CD4-positive, alpha-beta T cell treated with Interleukin-6 for 4 hours (primary cell): ENCODE measurements at places on chromosomes 12 and 14.

DNA sequence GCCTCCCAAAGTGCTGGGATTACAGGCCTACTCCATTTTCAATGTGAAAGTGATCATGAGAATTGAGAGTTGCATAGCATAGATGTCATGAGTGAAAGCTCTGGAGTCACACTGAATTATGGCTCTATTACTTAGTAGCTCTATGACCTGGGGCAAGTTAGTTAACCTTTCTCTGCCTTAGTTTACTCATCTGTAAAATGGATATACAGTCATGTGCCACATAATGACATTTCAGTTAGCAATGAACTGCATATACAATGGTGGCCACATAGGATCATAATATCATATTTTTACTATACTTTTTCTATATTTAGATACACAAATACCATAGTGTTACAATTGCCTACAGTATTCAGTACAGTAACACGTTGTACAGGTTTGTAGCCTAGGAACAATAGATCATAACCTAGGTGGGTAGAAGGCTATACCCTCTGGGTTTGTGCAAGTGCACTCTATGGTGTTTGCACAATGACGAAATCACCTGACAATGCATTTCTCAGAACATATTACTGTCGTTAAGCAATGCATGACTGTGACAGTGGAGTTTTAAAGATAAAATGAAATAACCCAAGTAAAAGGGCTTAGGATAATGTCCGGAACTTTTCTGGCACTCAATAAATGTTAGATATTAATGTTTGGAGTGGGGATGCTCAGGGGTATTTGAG, 53.1 kb downstream of the ZFYVE26 start:
- DNase-seq: no peak

DNA sequence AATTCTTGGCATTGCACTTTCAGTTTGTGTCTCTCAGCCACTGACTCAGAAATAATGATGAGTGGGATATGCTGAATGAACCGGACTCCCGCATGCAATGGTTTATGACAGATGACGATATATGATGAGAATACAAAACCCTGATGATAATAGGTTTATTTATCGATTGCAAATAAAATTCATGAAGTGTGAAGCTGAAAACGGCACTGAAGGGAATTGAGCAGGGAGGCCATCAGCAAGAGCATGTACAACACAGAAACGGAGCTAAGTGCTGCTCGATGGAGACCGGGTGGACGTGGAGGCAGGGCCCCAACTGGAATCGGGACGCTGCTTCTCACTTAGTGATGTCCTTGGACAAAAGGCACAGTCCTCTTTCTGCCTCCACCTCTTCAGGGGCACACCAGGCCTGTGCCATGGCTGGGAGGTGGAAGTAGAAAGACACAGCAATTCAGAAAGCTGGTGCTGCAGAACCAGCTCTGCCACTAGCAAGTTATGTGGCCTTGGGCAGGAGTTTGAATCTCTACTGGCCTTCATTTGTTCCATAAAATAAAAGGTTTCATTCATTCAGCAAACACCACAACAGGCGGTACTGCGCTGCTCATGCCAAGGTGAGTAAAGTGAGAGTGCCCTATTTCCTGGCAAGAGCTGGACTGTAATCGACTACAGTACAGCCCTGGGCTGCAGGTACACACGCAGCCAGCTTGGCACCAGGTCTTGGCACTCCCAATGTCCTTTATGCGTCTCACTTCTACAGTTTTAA, 117.0 kb downstream of the EGLN3 start:
- no peak for DNase-seq

GRCh38 chr14:106657460-106657859, 1131.1 kb downstream of the TMEM121 start:
- peak; percentile 76 for DNase-seq

GRCh38 chr14:28875934-28876571, 109.5 kb downstream of the FOXG1 start:
- DNase-seq: no peak

DNA sequence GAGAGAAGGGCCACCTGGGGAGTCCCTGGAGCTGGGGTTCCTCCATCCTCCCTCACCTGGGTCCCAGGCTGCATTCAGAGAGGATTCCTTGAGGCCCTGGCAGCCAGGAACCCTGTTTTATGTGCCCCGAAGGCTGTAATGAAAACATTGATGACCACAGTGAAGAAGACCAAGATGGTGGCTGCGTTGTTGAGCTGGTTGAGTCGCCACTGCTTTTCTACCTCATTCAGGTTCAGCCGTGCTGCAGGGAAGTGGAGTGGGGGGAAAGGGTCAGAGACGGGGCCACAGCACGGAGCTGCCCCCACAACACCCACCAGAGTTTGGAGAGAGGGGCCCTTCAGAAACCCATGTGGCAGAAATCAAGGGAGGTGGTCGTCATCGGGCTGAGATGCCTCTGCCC, 98.1 kb downstream of the NINJ2 start:
- DNase-seq: no peak

- DNase-seq: no peak
Observed at GRCh38 chr12:2583642-2584401, 210.9 kb upstream of the FKBP4 start.

DNA sequence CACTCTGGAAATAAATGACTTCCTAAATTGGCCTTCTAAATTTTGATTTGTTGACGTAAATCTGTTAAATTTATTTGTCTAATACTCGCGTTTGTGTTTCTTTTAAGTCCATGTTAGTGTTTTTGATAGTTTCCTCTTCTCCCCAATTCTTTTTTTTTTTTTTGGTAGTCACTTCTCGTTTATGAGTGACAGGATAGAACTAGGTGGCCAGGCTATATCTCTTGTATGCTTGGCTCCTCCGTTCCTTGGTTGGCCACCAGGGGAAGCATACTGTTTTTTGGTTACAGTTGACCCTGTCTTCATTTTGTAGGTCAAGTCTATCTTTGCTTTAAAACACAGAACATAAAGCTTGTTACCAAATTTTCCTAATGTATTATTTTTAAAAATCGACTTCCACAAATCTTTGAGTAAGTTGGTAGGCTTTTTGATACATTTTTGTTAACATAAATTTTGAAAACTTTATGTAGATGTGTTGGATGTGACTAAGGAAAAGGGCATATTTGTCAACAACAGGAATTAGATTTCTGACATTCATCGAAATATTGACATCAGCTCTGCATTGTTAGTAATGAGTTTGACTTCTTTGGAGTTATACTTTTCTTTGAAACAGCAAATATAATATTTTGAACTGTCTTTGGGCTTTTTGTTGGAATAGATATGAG, 2.2 kb downstream of the RCOR1 start:
- DNase-seq: peak; percentile 60

DNA sequence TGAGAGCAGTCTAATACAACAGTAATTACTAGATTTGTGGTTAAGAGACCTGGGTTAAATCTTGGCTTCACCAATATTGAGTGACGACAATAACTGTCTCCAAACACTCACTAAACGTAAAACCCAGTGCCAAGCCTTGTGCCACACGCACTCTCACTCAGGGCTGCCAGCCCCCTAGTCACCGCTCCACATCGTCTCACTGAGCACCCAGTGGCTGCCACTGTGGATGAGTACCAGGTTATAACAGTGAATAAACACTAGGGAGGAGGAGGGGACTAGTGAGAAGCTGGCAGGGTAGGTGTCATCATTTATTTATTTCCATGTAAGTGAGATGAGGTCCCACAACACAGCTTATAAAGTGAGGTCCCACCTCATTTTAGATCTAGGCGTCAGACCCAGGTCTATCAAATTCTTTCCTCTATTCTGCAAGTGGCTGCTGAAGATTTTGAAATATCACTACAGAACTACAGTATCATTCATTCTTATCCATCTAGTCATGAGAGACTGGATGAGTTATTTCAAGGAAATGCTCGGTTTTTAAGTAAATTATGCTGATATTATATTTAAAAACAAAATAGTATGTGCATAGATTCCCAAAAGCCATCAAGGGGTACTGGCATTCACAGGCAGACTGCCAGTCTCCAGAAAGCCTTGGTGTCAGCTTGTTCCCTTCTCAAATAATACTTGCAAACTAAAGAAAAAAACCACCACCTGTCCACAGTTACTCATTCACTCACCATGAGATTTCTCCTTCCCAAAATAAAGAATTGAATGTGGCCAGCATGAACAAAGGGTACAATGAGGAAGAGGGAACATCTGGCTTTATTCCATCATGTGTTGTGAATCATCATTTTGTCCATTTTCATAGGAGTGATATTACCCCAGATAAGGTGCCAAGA, 84.0 kb downstream of the PTPN21 start:
- no peak for DNase-seq

- peak; percentile 4 for DNase-seq
Observed at GRCh38 chr14:101535232-101535631, 26.1 kb upstream of the DIO3 start.

GRCh38 chr12:64510667-64511066, 58.7 kb downstream of the TBK1 start:
- no peak for DNase-seq

DNA sequence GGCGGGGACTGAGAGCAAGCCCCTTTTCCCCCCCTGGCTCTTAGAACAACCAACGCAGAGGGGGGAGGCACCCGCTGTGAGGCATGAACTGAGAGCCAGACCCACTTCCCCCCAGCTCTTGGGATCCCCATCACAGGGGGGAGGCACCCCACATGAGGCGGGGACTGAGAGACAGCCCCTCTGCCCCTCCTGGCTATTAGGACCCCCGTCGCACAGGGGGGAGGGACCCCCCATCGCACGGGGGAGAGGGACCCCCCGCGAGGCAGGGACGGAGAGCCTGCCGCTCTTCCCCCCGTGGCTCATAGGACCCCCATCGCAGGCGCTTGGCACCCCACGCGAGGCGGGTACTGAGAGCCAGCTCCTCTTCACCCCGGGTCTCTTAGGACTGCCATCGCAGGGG, 195.8 kb upstream of the PZP start:
- no peak for DNase-seq

- DNase-seq: no peak
Observed at GRCh38 chr14:76541594-76542219, 165.8 kb downstream of the ESRRB start.

DNA sequence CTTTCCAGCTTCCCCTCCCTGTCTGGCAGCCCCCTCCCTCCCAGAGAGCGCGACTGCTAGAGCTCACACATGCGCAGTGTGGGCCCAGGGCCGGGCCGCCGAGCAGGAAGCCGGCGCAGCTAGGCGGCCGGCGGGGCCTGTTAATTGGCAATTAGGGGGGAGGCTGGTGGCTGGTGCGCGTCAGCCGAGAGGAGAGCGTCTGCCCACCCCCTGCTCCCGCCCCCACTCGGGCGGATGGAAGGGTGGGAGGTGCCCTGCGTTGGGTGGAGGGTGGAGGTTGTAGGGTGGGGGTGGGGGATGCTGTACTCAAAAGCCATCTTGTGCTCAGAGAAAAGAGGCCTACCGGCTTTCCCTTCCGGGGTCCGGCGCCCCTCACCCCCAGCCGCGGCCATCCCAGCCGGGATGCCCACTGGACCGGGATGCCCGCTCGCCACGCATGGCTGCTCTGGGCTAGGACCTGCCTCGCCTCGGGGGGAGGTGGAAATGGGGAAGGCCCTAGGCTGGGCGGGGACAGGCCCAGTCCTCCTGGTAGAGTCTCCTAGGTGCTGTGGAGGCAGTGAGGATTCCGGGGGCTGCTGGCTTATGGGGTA, 9.2 kb downstream of the HOXC8 start:
- peak; percentile 77 for DNase-seq

DNA sequence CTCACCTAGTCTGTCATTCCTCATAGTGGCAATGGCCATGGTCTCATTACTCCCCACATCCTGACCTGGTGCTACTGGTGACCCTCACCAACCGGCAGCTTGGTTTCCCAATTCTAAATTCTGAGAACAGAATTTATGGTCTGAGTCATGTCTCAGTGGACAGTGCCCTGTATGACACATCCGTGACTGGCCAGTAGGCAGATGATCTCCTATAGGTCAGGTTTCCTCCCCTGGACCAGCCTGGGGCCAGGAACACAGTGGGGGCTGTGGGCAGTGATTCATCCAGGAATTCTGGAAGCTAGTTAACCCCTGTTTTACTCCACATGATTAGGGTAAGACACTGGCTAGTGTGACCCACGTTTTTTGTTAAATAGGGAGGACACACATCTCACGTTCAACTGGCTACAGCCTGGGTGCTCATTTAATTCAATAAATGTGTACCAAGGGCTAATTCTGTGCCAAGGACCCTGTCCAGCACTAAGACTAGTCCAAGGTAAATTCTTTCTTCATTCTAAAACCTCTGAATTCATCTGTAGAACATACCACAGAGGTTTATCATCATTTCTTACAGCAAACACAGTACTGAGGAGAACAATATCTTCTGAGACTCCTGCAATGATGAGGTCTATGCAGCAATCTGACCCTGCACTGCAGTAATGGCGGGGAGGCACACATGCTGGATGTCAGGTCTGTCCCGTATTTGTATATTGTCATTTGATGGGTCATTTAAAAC, 249.6 kb upstream of the TBX3 start:
- no peak for DNase-seq

DNA sequence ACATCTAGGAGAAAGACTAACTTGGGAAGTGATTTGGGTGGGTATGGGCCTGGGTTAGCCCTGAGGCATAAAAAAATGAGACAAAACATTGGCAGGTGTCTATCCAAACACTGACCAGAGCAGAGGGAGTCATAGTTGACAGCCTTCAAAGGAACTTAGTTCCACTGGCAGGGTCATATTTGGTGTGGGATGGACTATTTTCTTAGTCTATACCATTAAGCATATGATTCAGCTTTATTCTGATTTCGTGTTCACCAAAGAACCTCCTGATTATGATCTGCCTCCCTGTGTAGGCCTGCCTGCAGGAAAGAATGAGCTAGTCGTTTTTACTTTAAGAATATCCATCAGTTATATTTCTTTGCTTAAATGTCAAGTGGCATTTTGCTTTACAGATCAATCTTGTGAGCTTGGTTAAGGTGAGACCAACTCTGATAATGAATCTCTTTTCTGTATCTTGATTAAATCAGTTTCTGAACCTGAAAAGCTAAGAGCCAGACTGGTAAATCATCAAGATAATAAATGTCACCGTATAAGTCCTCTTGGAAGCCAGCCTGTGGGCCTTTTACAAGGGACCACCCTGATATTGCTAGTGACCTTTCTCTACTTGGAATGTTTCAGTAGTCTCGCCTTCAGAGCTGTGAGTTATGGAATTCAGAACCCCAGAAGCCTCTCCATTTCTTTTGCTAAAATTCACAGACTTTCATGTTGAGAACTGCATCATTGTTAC, 182.9 kb downstream of the MON2 start:
- DNase-seq: no peak
